ENCODE measurements at places on chromosomes 2 and 18. TPM values are rescaled to one million over a fixed set of nuclear protein-coding genes. Genes with fewer than 3 reads are reported as not detected.

The CXCR1 gene
- not detected for total RNA-seq

The TACR1 gene
- total RNA-seq, result not detected

The KCNG2 gene
- not detected for total RNA-seq

The VAMP5 gene
- 186 TPM for total RNA-seq

The PHLPP1 gene
- total RNA-seq, result 10.8 TPM

The WDR33 gene
- total RNA-seq, result 52.5 TPM

The TMEM247 gene
- not detected for total RNA-seq

The PARD6G gene
- total RNA-seq, result 1.8 TPM

The RANBP2 gene
- 79.4 TPM for total RNA-seq

The PROKR1 gene
- total RNA-seq, result not detected

The SLC5A7 gene
- not detected for total RNA-seq

The ACTG2 gene
- not detected for total RNA-seq

The AGAP1 gene
- total RNA-seq, result 20.9 TPM

The SLC11A1 gene
- not detected for total RNA-seq

The TPO gene
- not detected for total RNA-seq

The UGT1A8 gene
- not detected for total RNA-seq

The C2orf78 gene
- total RNA-seq, result not detected

The NT5DC4 gene
- total RNA-seq, result not detected

The RGPD4 gene
- total RNA-seq, result 0.09 TPM

The DTNA gene
- total RNA-seq, result 15.3 TPM

The MDH1B gene
- total RNA-seq, result not detected

The UCN gene
- not detected for total RNA-seq

The C1QL2 gene
- total RNA-seq, result not detected

Data from endothelial cell of umbilical vein (primary cell).